ENCODE measurements at places on chromosomes 3 and 15.

- no peak for DNase-seq
Measured at GRCh38 chr3:30098243-30098642, 508.2 kb upstream of the TGFBR2 start.

GRCh38 chr3:19029837-19030521 is 118.3 kb upstream of the KCNH8 start:
- no peak for DNase-seq

- no peak for DNase-seq
Measured at GRCh38 chr15:63324770-63325169, 47.4 kb downstream of the APH1B start.

GRCh38 chr15:69998541-69999391 is 99.0 kb downstream of the TLE3 start:
- DNase-seq = no peak

DNA sequence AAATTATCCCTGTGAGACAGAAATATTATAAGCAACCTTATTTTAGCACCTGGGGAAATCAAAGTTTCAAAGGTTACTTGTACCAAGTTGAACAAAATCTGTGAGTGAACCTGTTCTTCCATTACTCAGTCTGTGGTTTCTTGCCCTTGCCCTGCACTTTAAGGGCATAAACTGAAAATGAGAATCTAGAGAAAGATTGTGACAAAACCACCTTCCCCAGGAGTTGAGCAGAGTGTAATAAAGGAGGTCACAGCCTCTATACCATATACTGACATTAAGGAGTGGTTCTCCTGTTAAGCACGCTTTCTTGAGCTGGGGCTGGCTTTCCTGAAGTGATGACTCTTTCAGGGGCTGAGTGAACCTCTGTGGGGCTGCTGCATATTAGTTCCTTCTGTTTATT is 143.4 kb downstream of the PDCD6IP start:
- no peak for DNase-seq

DNA sequence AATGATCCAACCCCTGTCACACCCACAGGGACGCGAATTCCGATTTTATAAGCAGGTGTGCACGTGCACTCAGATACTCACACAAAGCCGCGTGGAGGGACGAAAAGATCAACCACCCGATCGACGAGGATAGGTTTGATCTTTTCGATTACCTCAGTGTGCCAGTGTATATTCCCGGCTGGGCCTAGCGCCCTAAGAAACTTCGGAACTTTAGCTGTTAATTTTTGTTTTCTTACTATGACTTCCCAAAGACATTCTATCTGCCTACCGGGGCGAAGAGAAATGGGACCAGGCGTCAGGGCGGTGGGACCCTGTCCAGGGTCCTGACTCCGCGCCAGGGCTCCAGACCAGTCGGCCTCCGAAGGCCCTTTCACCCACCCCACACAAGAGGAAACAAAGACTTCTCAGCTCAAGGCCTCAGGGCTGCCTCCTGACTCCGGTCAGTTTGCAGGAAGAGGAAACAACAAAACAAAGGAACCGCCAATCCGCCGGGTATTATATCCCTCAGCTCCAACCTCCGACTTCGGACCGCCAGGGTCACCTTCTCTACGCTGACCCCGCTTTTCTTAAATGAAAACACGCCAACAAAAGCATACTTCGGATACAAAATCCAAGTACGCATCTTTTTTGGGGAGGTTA is 6.8 kb downstream of the ONECUT1 start:
- peak; percentile 48 for DNase-seq

GRCh38 chr15:88126695-88127431 is 129.7 kb downstream of the NTRK3 start:
- no peak for DNase-seq

GRCh38 chr15:58264053-58264971 is 126.1 kb downstream of the AQP9 start:
- no peak for DNase-seq

DNA sequence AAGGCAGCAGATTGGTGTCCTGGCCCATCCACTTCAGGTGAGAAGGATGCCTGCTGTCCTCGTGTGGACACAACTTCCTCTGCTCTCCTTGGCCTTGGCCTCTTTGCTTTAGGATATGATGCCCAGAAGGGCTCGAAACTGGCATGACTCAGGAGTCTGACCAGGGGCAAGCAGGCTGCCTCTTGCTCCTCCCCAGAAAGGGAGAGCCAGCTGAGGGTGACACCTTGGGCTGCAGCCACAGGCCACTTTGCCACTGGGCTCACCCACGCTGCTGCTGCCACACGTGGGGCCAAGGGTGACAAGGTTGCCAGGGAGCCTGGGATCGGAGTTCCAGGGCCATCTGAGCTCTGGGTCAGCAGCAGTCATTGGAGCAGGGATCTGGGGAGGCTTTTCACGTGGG is 267.9 kb upstream of the CTDSPL start:
- no peak for DNase-seq

GRCh38 chr15:35567392-35567791 is 21.4 kb upstream of the DPH6 start:
- no peak for DNase-seq

DNA sequence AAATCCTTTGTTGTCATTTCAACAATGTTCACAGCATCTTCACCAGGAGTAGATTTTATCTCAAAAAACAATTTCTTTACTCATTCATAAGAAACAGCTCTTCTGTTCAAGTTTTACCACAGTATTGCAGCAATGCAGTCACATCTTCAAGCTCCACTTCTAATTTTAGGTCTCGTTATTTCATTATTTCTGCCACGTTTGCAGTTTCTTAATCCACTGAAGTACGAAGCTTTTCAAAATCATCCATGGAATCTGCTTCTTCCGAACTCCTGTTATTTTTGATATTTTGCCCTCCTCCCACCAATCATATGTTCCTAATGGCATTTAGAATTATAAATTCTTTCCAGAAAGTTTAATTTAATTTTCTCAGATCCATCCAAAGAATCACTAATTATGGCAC is 12.6 kb upstream of the OR5K1 start:
- DNase-seq = no peak

DNA sequence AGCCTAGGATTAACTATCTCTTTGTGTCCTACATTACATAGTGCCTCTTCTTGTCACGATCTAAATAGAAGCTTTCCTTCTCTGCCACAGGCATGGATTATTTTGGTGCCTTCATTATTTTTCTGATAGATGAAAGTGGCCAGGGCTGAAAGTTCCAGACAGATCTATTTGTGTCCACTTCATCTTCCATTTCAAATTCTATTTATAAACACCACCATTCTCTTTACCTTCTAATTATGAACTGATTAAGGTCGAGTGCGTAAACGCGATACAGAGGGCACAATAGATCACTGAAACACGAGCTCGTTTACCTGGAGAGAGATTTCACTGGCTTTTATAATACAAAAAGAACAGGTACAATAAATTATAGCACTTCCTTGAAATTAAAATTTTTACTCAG is 105.0 kb downstream of the EDEM1 start:
- no peak for DNase-seq

DNA sequence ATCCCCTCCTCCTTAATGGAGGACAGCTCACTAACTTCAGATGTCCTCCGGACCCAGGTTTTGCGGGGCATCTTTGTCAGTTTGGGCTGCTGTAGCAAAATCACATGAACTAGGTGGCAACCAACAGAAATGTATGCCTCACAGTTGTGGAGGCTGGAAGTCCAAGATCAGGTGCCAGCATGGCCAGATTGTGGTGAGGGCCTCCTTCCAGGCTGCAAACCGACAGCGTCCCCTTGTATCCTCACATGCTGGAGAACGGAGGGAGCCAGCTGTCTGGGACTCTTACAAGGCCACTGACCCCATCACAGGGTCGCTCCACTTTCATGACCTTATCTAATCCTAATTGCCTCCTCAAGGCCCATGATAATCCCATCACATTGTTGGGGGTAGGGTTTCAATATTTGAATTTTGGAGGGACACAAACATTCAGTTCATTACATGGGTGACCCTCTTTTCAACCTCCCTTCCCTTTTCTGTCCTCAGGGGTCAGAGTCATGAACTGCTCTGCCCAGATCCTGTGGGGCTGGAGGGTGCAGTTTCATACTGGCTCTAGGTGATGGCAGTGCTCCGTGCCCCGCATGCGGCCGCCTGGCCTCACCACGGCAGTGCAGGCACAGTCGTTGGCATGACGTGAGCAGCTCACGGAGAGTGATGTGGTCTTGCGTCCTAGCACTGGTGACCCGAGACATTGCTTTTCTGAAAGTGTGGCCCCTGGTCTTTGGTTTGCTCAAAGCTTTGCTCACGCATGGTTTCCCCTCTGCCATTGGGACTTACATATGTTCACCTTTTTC is 58.4 kb downstream of the DNASE1L3 start:
- no peak for DNase-seq

GRCh38 chr15:88844749-88845386 is 41.6 kb downstream of the ACAN start:
- DNase-seq = peak; percentile 44

- DNase-seq = no peak
Measured at GRCh38 chr15:69869881-69870505, 227.7 kb downstream of the TLE3 start.

- peak; percentile 51 for DNase-seq
Measured at GRCh38 chr3:23809840-23810342, 4.1 kb downstream of the UBE2E1 start.

DNA sequence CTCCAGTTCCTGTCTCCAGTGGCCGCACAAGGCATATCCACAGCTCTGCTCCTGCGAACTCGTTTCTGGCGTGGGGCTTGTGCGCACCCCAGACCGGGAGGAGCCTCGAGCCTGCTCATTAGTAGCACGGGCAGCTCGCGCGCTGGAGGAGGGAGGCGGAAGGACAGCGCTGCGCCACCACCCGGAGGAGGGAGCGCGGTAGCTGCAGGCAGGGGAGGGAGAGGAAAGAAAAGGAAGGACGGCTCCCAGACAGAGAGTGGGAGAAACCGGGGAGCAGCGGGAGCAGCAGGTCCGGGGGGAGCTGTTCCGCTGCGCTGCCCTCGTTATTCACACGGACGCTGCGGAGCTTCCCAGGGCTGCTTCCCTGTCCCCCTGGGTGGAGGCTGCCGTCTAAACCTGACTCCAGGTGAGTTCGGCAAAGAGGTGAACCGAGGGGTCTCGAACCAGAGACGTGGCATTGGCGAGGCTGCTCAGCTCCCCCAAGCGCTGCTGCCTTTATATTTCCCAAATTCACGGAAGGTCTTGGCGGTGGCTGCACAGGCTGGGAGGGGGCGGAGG is 121.3 kb upstream of the ZNF717 start:
- DNase-seq = no peak

DNA sequence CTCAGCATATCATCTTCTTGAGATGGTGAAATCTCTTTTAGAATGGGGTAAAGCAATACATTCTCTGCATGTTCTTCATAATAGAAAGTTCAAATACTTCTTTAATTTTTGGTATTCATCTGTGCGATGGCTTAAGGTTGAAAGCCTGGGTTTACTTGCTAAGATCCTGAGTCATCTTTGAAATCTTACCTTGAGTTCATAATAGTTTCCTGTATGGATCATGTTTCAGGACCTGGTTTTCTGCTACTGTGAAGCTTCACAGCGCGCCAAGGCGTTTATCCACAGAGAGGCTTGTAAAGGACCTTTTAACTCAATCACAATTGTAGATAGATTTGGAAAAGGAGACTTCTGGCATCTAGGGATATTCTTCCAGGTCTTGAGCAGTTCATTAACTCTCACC is 39.0 kb downstream of the MED12L start:
- DNase-seq = no peak

DNA sequence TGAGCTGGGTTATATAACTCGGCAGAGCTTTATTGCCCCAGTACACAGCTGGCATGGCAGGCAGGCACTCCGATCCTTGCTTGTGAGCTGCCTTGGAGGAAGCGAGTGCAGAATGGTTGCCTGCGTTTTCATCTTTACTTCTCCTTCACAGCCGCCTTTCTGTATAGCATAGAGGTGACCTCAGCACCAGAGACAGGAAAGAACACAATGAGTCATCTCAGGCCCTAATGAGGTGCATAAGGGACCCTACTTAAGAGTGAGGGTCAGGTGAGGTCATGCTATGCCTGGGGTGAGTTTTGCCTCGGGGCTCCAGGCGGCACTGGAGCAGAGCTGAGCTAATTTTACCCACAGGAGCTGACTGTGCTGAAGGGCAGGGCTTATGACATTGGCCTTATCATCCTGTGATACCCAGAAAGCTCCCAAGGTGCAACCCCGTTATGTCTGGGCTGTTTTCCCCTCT is 43.5 kb downstream of the LPP start:
- peak; percentile 13 for DNase-seq

GRCh38 chr3:99952306-99952705 is 134.6 kb downstream of the CMSS1 start:
- no peak for DNase-seq

- no peak for DNase-seq
Measured at GRCh38 chr3:156818890-156819289, 7.3 kb upstream of the LEKR1 start.

DNA sequence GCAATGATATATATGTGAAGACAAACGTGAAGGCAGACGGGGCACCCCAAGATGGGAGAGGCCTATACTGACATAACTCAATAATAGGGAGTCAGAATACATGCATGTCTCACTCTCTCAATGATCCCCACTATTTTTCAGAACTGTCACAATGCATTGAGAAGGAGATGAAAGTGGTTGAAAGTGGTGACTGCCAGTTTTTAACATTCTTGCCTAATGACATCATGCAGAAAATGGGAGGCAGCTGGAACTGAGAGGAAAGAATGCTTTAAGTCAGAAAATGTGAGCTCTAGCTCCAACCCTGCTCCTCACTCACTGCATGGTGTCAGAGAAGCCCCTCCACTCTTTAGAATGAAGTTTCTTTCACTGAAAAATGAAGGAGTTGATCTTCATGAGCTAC is 55.3 kb upstream of the P2RY1 start:
- DNase-seq = no peak

DNA sequence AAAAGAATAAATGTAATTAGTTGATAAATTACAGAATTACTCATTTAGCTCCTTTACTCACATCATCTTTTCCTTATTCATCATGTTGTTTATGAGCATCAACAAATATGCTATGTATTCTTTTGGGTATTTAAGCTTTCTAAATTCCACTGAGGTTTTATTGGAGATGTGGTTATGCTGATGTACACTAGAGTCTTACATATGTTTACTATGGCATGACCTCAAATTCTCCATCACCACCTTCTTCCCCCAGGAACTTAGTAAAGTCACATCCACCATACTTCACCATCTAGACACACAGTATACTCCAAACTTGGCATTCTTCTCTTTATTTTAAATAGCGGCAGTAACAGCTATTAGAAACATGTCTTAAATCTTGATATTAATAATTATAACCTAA is 74.1 kb upstream of the MELTF start:
- DNase-seq = no peak

GRCh38 chr15:42090370-42090769 is 4.0 kb downstream of the PLA2G4D start:
- DNase-seq = no peak

DNA sequence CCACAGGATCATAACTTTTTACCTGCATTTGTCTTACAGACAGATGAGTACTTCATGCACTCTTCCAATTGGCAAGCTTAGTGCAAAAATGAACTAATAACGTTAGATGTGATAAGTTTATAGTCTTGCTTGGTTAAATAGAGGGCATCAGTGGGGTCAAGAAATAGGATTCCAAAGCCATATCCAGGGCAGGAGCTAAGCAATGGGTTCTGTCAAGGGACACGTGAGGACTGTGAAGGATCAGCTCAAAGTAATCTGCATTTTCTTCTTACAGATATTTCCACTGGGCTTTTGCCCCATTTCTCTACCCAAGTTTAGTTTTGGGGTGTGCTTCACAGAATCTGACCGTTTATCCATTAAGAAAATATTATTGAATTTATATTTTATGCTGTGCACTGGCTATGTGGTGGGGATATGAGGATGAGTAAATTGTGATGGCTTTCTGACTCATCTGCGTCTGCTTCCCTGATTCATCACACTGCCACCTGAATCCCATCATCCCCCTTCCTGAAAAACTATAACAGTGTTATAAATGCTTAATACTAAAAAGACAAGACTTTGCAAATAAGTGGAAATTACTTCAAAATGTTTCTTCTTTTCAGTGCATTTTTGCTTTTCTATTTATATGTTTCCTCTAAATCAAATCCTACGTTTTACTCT is 17.5 kb downstream of the PPP2R3A start:
- DNase-seq = no peak

Measured in GM20000 (cell line).